Stimulated activated naive CD8-positive, alpha-beta T cell treated with anti-CD3 and anti-CD28 coated beads, Interleukin-15, Interleukin-2, amounts not matched to agents 100 U/mL and 50 U/mL, for 24 hours (primary cell): ENCODE measurements at places on chromosomes 1 and 21.

- DNase-seq = no peak
Measured at GRCh38 chr1:232538224-232538942, 91.5 kb downstream of the SIPA1L2 start.

DNA sequence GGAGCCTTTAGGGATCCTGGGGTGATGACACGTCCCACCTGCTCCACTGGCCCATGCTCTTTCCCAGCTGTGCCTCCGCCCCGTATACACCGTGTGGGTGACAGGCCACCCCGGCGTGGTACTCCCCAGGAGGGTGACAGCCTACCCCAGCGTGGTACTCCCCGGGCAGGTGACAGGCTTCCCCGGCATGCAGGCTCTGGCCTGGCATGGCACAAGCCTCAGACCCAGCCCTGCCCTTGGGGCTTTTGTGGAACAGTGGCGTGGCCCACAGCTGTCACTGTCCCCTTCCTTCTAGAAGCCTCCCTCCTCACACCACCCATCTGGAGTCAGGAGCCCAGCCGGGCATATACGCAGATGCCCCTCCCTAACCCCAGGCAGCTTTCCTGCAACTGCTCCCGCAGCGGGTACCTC lies 4.7 kb upstream of the PFKL start:
- no peak for DNase-seq

DNA sequence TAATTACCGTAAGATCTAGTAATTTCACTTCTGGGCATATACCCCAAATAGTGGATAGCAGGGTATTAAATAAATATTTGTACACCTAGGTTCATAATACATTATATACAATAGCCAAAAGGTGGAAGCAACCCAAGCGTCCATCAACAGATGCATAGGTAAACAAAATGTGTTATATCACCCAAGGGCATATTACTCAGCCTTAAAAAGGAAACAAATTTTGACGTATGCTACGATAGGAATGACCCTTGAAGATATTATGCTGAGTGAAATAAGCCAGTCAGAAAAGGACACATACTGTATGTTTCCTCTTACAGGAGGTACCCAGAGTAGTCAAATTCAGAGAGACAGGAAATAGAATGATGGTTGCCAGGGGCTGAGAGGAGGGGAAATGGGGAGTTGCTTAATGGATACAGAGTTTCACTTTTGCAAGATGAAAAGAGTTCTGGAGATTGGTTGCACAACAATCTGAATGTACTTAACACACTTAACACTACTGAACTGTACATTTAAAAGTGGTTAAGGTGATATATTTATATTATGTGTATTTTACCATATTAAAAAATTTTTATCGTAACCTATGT lies 36.6 kb upstream of the KCTD3 start:
- no peak for DNase-seq

DNA sequence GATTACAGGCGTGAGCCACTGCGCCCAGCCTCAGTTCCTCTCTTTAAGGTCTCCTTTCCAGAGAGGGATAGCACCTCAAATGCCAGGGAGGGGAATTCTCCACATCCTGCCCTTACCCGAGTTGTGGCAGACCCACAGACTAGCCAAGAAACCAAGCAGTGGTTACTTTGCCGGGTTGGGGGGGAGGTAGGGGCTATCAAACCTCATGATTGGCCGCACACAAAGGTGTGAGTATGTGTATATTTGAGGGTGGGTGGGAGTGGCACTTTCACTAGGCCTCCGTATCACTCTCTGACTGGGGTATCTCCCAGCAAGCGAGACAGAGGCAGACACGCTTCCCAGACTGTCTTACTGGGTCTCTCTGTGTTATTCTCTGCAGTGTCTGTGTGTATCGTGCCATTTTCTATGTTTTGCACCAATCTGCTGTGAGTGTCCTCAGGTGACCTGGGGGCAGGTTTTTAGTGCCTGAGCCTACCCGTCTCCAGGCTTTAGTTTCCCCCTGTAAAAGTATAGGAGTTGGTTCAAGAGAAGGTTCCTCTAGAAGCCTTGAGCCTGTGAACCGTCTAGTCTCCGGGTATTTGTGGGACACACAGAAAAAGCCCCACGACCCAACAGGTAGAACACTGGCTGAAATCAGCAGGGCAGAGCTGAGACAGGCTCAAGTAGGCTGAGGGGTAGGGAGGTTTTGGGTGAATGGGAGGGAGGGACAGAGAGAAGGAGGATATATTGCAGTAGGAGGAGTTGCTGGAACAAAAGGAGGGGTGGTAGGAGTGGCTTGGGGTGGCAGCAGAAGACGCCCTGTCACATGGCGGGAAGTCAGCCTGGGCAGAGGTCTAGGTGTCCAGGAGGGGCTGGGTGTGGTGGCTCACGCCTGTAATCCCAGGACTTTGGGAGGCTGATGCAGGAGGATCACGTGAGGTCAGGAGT lies 10.3 kb downstream of the LMNA start:
- peak; percentile 66 for DNase-seq

GRCh38 chr1:90924982-90925381 lies 96.9 kb downstream of the ZNF644 start:
- DNase-seq = no peak

GRCh38 chr1:7526867-7527732 lies 244.0 kb upstream of the VAMP3 start:
- no peak for DNase-seq

- no peak for DNase-seq
Measured at GRCh38 chr1:21865943-21866706, 54.1 kb downstream of the LDLRAD2 start.

GRCh38 chr1:93904228-93904627 lies 5.0 kb downstream of the GCLM start:
- DNase-seq = no peak

- DNase-seq = no peak
Measured at GRCh38 chr1:63005812-63006211, 221.9 kb downstream of the ATG4C start.
